Activated CD4-positive, alpha-beta T cell treated with anti-CD3 and anti-CD28 coated beads, Interleukin-2, amount 50 U/mL, for 1 hour (primary cell): ENCODE measurements at places on chromosomes 7 and 10.

DNA sequence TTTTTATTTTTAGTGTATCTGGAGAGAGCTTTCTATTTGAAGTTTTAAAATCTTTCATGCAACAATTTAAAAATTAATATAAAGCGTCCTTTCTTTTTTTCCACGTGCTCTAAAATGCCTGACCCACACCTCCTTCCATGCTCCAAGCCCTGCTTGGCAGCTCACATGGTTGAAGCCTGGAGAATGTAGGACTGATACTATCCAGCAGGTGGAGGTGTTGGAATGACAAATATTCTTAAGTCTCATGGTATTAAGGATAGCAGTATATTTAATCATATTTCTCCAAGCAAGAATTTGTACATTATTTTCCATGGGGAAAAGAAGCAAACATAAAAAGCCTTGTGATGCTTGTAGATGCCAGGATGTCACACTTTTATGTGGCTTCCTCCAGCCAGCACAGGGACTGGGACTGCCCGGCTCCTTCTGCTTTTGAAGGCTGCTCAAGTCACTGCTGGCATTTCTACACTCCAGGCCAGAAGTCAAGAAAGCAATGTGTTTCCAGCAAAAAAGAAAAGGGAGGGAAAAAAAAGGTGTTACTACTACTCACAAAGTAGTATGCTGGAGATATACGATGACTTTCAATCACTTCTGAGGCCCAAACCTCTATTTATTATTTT, 49.7 kb downstream of the BZW2 start:
- no peak for DNase-seq

DNA sequence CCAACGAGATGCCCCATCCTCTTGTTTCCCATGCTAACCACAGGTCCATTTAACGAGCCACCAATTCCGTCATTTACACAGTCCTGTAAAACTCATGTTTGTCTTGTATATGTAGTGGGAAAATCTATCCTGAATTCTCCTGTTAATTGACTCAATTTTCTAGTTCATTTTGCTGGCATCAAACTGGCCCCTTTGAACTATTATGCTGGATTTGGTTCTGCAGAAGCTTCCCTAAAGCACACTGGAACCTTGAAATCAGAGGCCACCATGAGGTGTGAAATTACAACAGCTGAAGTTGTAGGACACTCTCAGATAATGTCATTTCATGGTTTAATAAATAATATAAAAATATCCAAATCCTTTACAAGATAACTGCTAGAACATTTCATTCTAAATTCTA, 129.8 kb upstream of the AKR1E2 start:
- DNase-seq, result no peak

- DNase-seq, result peak; percentile 51
These were observed 145.8 kb downstream of the FRMD4A start for GRCh38 chr10:14184841-14185315.

GRCh38 chr10:12974078-12974477, 27.4 kb downstream of the CCDC3 start:
- no peak for DNase-seq

DNA sequence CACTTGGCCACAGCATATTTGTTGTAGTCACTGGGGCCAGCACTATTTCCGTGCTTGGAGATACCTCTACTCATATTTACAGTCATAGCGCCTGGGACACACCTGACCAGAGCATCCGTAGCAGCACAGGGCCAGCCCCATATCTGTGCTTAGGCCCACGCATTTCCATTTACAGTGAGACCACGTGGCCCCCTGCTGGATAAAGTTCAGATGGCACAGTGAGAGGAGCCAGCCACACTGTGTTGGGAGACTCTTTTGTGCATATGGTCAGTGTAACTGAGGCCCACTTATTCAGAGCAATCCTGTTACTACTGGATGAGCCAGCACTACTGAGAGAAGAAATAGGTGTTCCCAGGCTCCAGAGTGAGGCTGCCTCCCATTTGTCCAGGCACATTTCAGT, 455.3 kb downstream of the REEP3 start:
- peak; percentile 12 for DNase-seq

- no peak for DNase-seq
These were observed 148.3 kb downstream of the NOC3L start for GRCh38 chr10:94214481-94214893.

DNA sequence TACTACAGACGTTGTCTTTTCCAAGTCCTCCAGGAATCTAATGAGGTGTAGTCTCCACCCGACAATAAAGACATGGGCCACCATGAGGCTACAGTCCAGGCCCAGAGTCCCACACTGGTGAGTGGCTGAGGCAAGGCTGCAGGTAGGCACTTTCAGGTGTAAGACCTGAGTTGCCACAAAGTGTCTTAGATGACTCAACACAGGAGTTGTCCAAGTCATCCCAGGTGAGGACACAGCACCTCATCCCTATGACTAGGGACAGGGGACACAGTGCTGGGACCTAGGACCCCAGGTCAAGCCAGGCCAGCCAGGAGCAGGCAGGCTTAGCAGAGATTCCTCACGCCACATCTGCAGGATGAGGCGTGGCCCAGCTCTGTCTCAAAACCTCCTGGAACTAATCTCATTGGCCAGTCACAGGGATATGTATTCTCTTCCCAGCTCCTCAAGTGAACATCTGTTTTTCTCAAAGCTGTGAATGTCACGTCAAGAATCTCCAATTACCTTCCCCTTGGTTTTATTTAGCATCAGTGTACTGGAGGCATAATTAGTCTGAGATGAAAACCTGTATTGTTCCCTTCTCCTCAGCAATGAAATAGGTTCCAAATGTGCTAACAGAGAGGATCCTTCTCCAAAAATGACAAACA, 254.6 kb downstream of the GRID1 start:
- no peak for DNase-seq

DNA sequence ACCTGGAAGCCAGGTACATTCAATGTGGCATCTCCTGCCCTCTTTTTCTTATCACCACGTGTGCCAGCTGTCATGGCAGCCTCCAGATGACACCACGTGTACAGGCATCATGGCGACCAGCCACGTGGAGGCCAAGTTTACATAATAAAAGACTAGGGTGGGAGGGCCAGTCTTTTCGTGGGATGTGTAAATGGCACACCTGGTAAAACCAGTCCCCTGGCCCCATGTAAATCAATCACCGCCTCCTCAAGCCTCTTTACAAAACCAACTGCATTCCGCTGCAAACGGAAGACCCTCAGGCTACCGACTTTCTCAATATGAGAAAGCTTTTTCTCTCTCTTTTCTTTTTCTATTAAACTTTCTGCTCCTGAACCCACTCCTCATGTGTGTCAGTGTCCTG, 65.1 kb upstream of the PHF14 start:
- DNase-seq, result no peak

GRCh38 chr10:11525503-11525902, 85.9 kb downstream of the USP6NL start:
- DNase-seq, result no peak

- DNase-seq, result no peak
These were observed 26.3 kb downstream of the GUSB start for GRCh38 chr7:65955718-65956117.

DNA sequence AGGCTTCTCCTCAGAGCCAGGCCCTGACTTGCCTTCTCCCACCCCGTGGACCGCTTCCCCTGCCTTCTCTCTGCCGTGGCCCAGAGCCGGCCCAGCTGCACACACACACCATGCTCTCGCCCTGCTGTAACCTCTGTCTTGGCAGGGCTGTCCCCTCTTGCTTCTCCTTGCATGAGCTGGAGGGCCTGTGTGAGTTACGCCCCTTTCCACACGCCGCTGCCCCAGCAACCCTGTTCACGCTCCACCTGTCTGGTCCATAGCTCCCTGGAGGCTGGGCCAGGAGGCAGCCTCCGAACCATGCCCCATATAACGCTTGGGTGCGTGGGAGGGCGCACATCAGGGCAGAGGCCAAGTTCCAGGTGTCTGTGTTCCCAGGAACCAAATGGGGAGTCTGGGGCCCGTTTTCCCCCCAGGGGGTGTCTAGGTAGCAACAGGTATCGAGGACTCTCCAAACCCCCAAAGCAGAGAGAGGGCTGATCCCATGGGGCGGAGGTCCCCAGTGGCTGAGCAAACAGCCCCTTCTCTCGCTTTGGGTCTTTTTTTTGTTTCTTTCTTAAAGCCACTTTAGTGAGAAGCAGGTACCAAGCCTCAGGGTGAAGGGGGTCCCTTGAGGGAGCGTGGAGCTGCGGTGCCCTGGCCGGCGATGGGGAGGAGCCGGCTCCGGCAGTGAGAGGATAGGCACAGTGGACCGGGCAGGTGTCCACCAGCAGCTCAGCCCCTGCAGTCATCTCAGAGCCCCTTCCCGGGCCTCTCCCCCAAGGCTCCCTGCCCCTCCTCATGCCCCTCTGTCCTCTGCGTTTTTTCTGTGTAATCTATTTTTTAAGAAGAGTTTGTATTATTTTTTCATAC, 38.0 kb downstream of the LIMK1 start:
- DNase-seq, result no peak

GRCh38 chr7:43702974-43703373, 26.3 kb downstream of the COA1 start:
- no peak for DNase-seq

GRCh38 chr7:99386584-99387238, 12.2 kb downstream of the ARPC1B start:
- peak; percentile 34 for DNase-seq

DNA sequence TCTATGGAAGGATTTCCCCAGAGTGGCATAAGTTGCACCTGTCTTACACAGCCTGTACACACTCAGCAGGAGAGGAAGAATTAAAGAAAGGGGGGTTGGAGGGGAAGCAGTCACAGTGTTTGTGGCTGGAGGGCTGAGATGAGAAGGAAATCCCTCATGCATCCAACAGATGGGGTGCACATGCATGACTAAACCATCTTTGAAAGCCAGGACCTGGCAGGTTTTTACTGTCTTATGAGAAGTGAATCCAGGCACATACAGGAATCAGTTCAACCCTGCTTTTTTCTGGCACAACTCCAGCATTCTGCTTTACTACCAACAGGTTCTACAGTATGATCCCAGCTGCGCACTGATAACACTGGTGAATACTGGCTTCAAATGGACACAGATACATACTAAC, 107.7 kb downstream of the CACNA2D1 start:
- no peak for DNase-seq

- DNase-seq, result no peak
These were observed 101.9 kb downstream of the LRRN3 start for GRCh38 chr7:111192614-111193413.

GRCh38 chr10:80986596-80986995, 448.9 kb downstream of the SH2D4B start:
- no peak for DNase-seq

GRCh38 chr7:142894112-142894984, 8.8 kb upstream of the TRPV6 start:
- DNase-seq, result no peak

- no peak for DNase-seq
These were observed 133.3 kb upstream of the SAMD8 start for GRCh38 chr10:74977913-74978847.

DNA sequence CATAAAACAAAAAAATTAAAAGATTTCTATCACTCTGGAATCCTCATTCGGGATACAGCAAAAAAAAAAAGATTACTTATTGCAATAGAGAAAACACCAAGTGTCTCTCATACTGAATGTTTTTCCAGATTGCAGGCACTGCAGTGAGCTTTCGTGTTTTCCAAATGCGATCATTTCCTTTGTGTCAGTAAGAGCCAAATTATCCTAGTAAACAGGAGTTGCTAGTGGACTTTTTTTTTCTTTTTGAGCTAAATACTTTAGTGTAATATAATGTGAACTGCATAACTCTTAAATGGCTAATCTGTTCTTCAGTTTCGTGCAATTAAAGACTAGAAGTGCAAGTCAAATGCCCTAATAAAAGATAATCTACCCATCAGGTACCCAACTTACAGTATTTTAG, 44.4 kb upstream of the TOMM7 start:
- DNase-seq, result no peak
